Cardiac muscle cell (in vitro differentiated cells and primary cell): ENCODE measurements at places on chromosomes 6 and 20.
A peak's percentile ranks its signal among the peaks of the same experiment; 100 is the strongest.

GRCh38 chr6:168411130-168411529 is 29.9 kb upstream of the SMOC2 start:
- DNase-seq = no peak

- DNase-seq = no peak
These were observed 17.6 kb upstream of the SLC22A3 start for GRCh38 chr6:160330619-160331018.

DNA sequence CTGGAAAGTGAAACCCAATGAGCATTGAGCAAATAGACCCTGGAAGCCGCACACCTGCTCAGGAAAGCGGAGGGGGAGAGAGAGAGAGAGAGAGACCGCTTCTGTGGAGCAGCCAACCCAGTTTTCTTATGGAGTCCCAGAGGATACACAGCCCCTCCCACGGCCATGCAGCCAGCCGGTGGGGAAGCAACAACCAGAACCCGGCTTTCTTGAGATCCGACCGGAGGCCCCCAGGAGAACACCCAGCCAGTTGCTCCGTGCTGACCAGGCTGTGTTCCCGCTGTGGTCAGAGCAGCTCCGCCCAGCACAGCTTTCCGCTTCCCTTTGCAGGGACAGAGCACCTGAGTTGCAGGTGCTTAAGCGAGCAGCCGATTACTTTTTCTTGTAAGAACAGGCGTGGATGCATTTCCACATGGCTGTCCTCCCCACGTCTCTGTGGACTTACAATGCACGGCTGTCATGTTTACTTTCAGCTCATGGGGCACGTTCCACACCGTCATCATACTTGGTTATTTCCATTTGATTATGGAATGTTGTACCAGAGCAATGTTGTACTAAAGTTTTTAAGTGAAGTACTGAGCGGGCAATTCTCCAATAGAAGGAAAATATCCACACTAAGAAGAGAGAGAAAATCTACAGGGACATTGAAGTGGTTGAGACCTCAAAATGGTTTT is 381.9 kb downstream of the THBS2 start:
- DNase-seq = no peak

DNA sequence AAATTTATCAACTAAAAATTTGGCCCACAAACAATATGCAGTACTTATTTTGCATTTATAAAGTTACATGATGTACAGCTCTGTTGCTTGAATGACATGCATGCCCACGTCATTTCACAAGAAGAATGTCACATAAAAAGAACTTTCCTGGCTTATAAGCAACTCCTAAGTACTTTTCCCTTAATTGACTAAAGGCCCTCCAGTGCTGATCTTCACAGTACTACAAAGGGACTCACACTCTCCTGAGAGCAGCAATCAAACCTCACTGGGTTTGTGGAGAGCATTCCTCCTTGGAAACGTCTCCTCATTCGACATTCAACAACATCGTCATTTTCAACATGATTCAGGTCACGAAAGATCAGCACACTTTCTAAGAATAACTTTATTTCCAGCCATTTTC is 111.1 kb downstream of the IPCEF1 start:
- no peak for DNase-seq

- no peak for DNase-seq
These were observed 11.9 kb downstream of the ZNF335 start for GRCh38 chr20:45959956-45960630.

- no peak for DNase-seq
These were observed 229.7 kb upstream of the MARCKS start for GRCh38 chr6:113627480-113627879.

DNA sequence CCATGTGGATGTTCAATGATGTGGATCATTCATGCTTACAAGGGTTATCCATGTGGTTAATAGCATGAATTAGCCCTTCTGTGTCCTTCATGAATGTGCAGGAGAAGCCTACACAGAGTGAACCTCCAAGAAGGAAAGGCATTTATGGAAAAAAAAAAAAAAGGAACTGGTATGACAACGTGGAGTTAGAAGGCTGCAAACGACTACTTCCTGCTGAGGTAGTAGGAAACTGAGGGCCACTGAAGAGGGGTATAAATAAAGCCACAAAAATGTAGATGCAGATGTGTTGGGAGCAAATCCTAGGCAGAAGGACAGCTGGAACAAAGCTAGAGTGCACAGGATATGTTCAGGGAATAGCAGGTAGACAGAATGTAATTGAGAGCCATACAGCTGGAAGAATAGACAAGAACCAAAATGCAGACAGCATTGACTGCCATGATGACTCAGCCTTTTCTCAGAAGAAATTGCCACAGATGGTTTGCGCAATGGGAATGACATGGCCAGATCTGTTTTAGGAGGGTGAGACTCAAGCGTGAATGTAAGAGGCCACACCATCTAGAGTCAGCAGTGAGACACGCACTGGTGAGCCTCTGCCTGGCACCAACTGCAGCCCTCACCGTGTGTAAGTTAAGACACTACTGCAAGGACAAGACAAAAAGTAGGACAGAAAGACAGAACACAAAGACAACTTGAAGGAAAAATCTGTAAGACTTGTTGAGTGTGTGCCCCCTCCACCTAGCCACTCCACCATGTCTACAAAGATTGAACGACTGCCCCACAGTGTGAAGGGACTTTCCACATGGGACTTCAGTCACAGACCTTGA is 79.8 kb downstream of the KIF13A start:
- DNase-seq = no peak

DNA sequence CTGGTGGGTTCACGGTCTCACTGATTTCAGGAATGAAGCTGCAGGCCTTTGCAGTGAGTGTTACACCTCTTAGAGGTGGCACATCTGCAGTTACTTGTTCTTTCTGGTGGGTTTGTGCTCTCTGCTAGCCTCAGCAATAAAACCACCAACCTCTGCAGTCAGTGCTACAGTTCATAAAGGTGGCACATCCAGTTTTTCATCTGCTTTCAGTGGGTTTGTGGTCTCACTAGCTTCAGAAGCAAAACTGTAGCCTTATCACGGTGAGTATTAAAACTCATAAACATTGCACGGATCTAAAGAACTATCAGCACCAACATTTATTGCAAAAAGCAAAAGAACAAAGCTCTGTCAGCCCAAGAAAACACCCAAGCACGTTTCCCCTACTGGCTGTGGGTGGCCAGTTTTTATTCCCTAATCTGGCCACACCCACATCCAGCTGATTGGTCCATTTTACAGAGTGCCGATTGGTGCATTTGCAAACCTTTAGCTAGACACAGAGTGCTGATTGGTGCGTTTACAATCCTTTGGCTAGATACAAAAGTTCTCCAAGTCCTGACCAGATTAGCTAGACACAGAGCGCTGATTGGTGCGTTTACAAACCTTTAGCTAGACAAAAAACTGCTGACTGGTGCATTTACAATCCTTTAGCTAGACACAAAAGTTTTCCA is 3.4 kb upstream of the TMEM14C start:
- DNase-seq = peak; percentile 19

- DNase-seq = no peak
These were observed 49.0 kb downstream of the SSR1 start for GRCh38 chr6:7264041-7264440.

DNA sequence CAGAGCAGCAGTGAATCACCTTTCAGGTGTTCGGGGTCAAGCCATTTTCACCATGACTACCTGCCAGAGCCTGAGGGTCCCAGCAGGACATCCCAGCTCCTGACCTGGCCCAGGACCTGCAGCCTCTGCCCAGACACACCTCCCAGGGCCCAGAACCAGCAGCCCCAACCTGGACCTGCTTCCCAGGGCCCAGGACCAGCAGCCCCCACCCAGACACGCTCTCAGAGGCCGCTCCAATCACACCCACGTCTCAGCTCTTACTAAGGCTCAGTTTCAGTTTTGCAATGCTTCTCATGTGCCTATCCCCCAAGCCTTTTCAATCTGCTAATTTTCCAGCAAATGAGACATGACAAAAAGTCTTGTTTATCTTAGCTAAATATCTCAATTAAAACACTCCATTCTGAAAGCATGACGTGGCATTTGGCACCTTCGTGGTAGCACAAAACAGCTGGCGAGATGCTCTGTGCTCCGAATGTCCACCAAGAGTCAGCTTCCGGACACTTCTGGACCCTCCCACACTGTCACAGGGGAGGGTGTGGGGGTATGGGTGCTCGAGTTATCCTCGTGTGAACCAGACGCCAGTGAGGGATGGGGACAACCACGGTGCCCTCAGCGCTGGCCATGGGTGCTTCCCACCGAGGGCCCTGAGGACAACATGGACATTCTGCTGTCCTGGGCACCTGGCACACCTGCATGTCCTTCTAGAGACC is 253.2 kb downstream of the DLL1 start:
- DNase-seq = no peak

DNA sequence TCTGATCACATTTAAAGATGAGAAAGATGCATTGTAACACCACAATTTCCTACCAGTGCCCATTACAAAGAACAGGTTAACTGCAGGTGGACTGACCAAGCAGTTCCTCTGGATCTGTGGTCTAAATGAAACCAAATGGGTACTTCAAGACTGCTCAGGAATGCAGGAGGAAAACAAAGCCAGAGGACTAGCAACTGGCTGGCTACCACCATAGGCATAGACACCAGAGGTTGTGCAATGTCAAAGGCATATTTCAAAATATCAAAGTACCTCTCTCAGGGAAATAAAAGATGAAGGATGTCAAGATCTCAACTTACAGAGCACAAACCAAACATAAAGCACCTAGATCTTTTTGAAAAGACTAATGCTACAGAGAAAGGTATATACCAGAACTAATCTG is 65.5 kb downstream of the GMDS start:
- DNase-seq = peak; percentile 71

DNA sequence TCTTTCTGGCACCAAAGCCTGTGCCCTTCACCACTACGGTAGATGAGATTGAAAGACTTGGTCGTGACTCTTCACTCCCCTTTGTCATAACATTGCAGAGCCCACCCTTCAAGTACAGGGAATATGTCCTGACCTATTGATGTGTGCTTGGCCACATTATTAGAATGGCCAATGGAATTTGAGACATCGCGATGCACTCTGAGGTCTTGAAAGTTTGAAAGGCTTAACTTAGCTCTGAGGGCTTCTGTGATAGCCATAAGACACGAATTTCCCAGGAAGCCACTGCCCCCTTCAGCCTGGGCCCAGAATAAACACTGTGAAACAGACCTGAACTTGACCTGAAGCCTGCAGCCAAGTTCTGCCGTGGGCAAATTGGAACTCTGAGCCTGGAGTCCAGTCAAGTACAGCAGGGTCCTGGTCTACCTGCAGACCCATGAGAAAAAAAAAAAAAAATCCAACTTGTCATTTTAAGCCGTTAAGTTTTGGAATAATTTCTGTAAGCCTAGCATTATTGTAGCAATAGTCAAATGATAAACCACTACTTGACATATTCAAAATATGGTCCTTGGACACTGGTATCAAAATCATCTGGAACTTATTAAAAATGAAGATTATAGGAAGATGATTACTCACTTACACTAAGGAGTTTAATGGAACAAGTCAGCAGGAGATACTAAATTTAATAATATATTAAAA is 36.9 kb upstream of the TRAF3IP2 start:
- peak; percentile 85 for DNase-seq

DNA sequence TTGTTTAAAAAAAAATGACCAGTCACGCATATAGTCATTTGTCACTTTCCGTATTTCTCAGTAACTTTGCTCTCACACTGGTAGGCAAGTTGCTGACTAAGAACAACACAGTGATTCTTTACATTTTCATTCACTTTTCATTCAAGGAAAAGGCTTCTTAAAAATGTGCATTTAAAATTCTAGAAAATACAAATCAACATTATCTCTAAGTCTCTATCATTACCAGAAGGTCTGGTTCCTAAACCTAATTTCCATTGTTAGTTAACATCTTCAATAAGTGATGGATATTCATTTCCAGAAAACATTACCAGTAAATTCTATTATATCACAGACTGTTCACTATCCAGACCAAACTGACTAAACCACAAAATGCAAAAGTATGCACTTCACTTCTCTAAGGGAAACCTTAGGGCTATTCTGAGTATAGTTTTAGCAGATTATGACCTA is 115.3 kb downstream of the AHI1 start:
- no peak for DNase-seq

- DNase-seq = peak; percentile 64
These were observed 844 bp downstream of the WFDC2 start for GRCh38 chr20:45470262-45470931.

- DNase-seq = peak; percentile 68
These were observed at the start of the genes DUSP15 and TTLL9 for GRCh38 chr20:31869942-31870725. Gene DUSP15, minus strand, starts transcription at chr20:31870527. Its CDS starts 190 bp downstream, at chr20:31870337. Gene TTLL9, plus strand, starts transcription at chr20:31870634. Its CDS starts 493 bp downstream, at chr20:31871127.

DNA sequence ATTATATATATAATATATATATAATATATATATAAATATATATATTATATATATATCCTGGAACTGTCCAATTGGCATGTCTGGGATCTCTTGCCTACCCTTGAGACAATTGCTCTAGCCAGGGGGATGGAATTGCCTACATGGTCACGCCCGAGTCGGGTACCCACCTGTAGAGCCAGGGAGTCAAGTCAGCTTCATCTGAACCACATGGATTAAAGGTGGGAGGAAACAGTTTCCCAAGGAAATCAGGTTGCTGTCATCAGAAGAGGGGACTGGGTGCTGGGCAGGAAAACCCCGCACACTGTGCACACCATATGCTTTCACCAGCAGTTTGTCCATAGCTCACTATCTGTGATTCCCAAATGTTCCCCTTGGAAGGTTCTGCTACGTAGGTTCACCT is 252.5 kb upstream of the NOX3 start:
- DNase-seq = no peak

DNA sequence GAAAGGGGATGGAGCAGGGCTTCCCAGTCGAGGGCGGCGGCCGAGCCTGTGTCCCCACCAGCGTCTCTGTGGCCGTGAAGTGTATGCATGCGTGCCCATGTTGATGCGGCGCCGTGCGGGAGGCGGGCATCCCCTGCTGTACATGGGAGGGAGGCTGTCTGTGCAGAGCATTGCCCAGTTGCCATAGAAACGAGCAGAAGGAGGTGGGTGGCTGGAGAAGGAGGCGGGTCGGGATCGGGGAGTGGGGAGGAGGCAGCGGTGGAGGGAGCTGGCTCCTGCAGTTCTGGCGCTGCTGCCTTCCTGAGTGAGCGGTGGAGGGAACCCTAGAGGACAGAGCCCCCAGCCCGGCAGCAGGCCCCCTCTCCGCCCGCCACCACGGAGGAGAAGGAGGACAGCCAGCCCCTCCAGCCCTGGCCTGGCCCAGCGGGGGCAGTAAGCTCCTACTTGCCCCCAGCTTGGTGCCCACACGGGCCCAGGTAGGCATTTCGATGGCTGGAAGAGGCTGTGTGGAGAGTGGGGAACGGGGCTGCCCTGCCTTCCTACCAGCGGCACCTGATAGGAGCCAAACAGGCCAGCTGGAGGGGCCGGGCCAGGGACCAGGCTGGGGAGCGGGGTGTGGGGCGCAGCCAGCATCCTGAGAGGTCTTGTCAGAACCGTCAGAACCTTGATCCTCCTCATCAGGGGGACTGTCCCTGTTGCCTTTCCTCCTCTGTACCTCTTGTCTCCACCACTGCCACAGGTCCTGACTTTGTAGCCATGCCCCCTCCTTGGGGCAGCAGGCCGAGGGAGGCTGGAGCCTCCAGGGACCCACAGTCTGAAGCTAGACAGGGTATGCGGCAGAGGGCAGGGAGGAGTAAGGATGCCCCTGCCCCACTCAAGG is 41.3 kb downstream of the SPDEF start:
- DNase-seq = peak; percentile 39
